ENCODE measurements at places on chromosomes 4 and X.

- no peak for DNase-seq
These were observed 208.9 kb downstream of the SPATA18 start for GRCh38 chr4:52259978-52260377.

GRCh38 chr4:152598454-152598853 lies 62.6 kb upstream of the FBXW7 start:
- DNase-seq: no peak

DNA sequence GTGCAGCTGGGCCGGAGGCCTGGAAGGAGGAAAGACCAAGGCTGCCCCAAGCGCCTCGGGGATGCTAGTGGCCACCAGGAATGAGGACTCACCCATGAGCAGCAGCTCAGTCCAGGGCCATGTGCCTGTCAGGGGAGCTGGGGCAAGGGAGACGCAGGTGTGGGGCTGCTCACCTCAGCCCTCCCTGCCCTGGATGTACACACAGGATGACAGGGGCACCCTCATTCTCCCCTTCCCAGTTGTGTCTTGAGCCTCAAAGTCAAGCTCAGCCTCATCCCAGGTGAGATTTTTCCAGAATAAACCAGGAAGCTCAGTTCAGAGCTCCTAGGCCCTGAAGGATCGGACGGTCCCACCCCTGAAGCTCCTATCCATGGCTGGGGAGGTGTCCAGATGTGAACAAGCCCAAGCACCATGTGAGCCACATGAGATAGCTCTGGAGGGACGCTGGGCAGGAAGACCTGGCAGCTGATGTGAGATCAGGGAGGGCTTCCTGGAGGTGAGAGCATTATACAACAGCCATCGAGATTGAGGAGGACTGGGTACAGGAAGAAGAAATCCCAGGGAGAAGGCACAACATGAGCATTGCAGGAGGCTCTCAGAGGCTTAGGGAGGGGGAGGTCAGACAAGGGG lies 23.0 kb downstream of the HTRA3 start:
- peak; percentile 29 for DNase-seq

DNA sequence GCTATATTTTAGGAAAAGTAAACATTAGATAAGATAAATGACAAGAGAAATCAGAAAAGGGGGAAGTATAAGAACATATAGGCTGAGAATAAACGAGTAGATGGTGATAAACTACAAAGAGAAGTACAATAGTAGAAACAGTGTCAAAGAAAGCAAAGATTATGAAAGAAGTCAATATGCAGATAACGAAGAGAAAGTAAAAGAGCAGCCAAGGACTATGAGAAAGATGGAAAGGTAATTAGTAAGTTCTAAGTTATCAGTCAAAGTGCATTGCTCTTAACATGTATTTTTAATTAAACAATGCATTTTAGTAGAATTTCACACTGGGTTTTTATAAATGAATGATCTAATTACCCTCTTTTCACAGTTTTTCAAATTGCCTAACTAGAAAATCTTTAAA lies 1801.3 kb upstream of the PCDH10 start:
- DNase-seq: no peak

GRCh38 chr4:149328161-149328560 lies 487.5 kb downstream of the IQCM start:
- no peak for DNase-seq

GRCh38 chrX:129316461-129316860 lies 206.8 kb downstream of the SMARCA1 start:
- DNase-seq: no peak

- DNase-seq: no peak
These were observed 33.0 kb downstream of the TSPAN5 start for GRCh38 chr4:98625399-98625798.

DNA sequence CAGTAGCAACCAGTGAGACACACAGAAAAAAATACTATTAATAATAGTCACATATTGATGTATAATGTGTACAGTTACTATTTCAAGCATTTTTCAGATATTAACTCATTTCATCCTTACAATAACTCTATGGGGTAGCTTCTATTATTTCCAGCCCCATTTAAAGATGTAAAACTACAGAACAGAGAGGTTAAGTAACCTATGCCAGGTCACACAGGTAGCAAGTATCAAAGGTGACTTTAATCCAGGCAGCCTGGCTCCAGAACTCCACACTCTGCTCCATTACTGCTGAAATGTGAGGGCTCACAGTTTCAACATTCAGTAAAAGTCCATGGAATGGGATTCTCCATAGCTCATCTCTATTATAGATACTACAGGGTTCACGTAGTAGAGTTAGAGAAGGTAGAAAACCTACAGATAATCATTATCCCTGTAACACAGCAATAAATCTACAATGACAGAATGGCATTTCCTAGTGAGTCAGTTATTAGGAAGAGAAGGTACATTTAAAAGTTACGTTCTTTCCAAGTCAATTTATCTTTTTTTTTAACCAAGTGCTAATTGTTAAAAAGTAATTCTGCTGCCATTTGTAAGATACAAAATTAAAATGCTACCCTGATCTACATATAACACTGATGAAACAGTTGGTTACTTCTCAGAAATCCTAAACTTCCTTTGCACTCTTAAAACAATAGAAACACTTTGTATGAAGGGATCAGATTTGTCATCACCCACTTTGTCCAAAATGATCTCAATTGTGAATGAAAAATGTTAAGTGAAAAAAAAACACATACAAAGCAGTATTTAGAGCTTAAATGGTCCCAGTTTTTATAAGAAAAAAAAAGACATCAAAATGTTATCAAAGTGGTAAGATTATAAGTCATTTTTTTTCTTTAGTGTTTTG lies 18.7 kb downstream of the RELL1 start:
- no peak for DNase-seq
